Activated T-cell treated with anti-CD3 and anti-CD28 coated beads for 1 hour (primary cell): ENCODE measurements at places on chromosomes 5 and 9.

DNA sequence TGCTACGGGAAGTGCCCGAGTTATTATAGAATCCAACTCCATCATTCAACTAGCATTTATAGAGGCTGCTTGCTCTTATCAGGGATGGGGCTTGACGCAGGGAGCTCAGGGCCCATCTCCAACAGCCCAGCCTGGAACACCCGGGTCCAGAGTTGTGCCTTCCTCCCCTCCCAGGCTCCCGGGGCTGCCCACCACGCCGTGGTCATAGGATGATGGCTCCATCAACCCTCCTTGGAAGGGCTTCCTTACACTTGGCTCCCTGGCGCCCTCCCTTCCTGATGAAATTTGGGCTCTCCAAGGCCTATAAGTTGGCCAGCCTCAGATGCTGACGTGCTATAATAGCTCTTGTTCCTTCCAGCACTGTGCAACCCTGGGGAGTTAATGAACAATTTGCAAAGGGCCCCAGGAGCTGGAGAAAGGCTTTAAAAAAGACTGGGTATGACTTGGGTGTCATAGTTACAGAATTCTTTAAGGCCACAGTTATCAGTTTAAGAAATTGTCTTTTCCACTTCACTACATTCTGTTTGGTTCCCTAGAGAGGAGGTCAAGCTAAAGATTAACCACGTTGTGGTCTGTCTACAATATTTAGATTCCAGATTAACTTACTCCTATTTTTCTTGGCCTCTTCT is 42.5 kb upstream of the GADD45G start:
- no peak for DNase-seq

- no peak for DNase-seq
These were observed 334.3 kb downstream of the ICE1 start for GRCh38 chr5:5756762-5757161.

GRCh38 chr5:172380301-172380986 is 73.9 kb downstream of the SH3PXD2B start:
- DNase-seq, result no peak

DNA sequence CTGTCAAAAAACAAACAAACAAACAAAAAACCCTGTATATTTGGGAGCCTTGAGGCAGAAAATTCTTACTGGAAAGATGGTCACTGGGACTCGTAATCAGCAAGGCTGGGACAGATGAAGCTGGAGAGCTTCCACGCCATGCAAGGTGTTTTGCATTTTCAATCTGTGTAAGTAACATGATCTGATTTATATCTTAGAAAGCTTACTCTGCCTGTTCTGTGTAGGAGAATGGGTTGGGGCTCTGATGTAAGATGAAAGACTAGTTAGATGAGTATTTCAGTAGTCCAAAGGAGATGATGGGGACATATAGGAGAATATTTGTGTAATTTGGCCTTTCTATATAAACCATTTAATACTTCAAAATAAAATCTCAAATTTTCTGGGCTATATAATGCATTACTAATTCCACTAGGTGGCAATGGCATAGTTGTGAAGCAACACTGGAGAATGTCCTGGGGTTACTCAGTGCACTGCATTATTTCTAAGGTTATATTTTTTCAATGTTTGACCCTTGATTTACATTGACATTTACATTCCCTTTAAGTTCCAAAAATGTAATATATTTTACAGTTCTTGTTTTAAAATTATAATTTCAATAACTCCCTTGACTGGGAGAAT is 21.9 kb upstream of the FSD1L start:
- DNase-seq, result no peak

DNA sequence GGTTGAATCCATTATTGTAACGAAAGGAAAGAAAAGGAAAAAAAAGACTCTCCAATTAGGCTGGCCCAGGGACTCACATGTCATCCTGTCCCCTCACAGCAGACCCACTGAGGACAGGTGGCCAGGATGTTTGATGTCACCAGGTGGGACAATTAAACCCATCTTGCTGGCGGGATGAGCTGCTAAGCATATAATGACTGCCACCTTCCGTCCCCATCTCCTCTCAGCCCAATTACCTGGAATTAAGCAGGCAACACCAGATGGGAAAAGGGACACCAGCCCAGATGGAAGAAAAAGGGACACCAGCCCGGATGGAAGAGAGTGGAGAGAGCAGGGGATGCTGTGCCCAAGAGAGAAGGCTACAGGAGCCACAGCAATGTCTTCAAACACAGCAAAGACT is 116.6 kb upstream of the SARDH start:
- no peak for DNase-seq

- no peak for DNase-seq
These were observed 161.6 kb downstream of the KCTD16 start for GRCh38 chr5:144332265-144332664.

GRCh38 chr5:1264211-1264610 is 30.7 kb downstream of the TERT start:
- no peak for DNase-seq

DNA sequence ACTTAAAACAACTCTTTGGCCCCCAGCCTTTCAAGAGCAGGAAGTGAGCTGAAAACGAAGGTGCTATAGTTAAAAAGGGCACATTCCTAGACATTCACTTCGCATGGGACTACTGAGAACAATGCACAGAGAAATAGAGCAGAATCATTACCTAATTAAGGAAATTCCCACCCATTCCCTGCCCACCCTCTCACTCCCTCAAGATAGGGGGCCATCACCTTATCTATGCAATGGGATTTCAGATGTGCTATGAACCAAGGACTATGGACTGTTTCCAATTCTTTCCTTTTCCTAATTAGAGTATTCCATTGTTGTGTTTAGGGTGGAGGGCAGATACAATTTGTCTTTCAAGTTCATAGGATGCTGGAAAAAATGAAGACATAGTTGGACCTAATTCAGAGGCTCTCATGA is 476.8 kb downstream of the CETN3 start:
- no peak for DNase-seq

GRCh38 chr5:146188358-146188757 is 5.9 kb upstream of the LARS1 start:
- no peak for DNase-seq

DNA sequence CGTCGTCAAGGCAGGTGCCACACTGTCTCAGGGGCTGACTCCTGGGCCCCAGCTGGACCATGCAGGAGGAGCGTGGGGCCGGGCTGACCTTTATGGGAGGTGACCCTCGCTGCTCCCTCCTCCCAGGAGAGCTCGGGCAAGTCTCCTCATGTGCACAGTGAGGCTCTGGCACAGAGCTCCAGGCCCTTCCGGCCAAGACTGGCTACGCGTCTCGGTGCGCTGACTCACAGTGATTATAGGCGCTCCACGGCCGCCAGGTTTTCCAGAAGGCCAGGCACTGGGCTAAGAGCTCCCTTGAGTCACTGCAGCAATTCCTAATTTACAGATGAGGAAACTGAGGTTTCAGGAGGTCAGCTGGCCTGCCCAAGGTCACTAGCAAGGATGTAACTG is 47.4 kb downstream of the VAV2 start:
- DNase-seq, result no peak

DNA sequence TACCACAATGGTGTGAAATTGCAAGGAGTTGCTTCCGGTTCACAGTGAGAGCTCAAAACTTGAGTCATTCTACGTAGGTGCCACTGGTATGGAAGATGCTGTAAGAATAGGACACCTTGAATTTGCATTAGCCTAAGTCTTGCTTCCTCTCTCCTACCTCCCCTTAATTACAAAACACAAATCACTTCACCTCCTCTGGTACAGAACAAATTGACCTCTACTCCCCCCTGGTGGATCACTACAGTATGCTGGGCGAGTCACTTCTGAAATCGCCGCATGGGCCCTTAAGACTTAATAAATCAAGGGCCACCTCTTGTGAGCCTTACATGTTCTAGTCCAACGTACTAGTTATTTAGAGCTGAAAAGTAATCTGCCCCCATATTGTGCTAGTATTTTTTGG is 145.3 kb upstream of the SMARCA2 start:
- DNase-seq, result peak; percentile 2

- no peak for DNase-seq
These were observed 93.9 kb upstream of the LMX1B start for GRCh38 chr9:126519660-126520420.

DNA sequence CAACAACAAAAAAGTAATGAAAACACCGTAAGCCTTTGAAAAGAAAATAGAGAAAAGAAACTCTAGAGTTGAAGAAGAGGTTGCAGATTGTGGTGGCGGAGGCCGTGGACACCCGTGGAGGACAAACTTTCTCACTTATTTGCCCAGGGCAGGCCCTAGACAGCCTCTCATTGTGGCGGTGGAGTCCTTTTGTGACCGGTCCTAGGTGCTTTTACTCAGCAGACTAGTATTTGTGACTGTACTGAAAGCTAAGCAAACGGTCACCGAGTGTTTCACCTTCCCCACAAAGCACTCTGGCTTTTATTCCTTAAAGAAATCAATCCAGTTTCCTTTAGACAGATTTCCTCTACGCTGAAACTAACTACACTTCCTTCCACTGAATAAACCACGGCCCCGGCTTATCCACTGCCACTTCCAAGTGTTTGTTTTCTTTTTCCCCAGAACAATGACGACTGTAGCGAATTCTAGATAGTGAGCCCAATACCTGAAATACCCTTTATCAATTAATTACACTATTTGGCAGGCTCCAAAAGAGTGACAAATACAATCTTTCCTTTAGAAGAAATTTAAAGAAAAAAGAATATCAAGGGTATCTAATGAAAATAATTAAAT is 210.2 kb upstream of the TARS1 start:
- DNase-seq, result no peak

DNA sequence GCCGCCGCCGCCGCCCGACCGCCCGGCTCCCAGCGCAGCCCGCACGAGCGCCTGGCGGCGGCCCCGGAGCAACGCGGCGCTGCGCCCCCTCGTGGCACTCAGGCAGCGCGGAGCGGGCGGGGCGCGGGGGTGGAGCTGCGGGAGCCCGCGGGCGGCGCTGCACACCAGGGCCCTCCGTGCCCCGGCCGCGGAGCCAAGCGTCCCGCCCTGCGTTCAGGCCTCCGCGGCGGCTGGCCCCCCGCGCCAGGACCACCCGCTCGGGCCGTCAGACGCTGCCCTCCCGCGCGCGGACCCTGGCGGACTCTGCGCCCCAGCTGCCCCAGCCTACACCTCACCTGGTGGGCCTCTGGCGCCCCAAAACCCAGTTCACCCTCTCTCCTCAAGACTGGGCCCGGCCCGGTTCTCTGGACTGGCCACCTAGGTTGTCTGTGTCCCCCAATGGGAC is at the start of gene RASGEF1C:
Gene RASGEF1C, minus strand, starts transcription at position 75 of the 445 bp plus-strand sequence. CDS start 71,159 bp downstream, outside the sequence.
- DNase-seq, result peak; percentile 54

GRCh38 chr5:168368854-168369253 is 77.4 kb downstream of the WWC1 start:
- no peak for DNase-seq

GRCh38 chr5:88238732-88239131 is 29.9 kb downstream of the TMEM161B start:
- no peak for DNase-seq

DNA sequence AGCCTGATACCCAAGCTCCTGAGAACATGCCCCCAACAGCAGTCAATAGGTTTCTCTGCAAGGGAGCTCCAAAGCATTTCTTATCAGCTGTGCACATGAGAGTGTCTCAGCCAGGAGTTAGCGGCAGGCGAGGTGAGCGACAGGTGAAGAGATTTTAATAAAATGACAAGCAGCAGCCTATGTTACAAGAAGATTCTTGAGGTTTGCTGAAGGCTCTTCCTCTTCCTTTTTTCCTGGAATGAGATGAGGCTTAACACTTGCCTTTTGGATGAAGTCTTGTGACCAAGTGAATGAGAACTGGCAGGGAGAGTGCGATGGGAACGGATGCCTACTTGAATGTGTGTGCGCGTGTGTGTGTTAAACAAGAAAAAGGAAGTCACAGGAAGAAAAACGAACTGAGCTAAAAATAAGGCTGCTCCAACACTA is 76.1 kb downstream of the SHB start:
- DNase-seq, result no peak

- no peak for DNase-seq
These were observed 137.1 kb downstream of the FGF1 start for GRCh38 chr5:142548739-142549275.

DNA sequence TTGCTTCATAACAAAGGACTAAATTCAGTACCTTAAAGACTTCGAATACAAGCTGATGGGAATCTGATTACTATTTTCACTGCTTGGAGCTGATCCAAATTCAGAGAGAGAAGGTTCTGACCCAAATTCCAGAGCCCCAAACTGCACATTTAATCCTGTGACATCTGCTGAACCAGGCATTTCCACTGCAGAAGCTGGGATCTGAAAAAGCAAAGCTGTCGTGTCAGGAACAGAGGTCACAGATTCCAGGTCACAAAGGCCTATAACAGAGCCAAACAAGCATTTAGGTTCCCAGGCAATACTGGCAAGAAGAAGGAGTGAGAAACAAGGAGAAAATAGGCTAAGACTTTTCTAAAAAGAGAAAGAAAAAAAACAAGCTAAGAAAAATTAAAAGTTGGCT is 105.3 kb downstream of the UBAP2 start:
- DNase-seq, result no peak

DNA sequence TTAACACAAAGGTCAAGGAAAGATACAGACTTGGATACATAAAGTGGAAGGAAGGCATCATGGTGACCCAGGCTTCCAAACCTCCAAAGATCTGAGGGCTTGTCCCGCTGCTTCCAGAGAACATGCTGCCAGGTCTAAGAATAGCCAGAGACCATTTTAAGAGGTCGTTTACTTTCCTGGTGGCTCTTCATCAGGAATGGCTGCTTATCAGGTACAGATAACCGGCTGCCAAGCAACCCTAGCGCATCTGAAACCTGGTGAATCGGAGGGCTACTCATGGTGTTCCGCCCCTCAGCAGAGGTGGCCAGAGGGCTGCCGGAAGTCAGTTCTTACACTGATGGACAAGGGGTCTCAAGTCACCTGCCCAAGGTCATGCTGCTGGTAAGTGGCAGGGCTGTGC is 251.3 kb upstream of the DAP start:
- DNase-seq, result no peak

DNA sequence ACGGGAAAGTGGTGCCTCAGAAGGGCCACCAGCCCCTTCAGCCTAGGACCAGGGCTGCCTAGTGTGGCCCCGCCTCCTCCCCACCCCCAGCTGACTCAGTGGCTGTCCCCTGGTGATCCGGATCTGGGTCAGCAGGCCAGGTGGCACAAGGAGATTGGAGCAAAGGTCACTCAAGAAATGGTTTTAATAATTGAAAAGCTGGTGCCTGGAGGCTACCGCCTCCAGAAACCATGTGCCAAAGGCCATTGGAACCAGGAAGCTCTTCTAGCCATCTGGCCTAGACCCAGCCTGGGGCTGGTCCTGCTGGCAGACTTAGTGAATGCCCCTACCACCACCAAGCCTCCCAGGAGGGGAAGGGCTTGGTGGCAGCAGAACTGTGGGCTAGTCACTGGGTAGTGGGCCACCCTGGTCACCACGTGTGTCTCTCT is 1.5 kb downstream of the ST6GALNAC4 start:
- DNase-seq, result no peak

DNA sequence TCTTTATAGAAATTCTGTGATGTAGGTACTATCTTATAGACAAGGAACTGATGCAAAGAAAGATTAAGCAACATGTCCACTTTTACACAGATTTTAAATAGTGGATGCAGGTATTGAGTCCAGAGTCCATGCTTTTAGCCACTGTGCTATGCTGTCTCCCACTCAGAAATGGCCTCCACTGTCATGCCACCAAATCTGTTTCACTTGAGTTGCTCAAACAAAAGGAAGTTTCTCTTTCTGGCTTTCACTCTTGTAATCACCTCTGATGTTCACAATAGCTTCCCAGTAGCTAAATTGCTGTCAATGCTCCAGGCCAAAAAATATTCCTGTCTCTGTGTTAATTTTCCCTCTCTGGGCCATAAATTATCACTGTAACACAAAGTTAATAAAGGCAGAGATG is 77.0 kb upstream of the RASA1 start:
- DNase-seq, result no peak
